BJ (cell line): ENCODE measurements at places on chromosomes 1 and 21.

- no peak for DNase-seq
These were observed 11.7 kb downstream of the HMGN2 start for GRCh38 chr1:26483980-26484379.

DNA sequence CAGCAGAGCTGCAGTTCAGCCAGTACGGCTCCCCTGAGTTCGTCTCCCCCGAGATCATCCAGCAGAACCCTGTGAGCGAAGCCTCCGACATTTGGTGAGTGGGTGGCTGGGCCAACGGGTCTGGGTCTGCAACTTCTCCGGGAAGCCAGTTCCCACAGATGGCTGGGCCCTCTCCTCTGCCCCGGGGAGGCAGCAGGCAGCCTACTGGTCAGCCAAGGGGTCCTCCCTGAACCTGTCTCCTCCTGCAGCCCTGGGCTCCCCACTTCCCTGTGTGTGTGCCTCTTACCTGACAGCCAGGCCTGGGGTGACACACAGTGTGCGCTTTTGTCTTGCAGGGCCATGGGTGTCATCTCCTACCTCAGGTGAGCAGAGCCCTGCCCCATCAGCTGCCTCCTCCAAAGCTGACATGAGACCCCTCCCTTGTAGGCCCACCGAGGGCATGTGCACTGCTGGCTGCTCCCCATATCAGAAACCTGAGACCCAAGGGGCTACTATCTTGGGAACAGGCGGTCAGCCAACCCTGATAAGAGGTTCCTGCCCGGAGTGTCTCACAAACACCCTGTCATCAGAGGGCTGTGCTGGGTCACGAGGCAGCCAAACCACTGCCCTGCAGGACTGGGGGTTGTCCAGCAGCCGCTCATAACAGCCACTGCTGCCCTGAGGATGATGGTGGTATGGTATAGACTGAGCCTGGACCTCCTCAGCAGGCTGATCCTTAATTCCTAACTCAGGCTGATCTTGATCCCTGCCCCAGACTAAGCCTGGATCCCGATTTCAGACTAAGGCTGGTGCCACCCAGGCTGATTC is 37.6 kb downstream of the TRIM11 start:
- no peak for DNase-seq

DNA sequence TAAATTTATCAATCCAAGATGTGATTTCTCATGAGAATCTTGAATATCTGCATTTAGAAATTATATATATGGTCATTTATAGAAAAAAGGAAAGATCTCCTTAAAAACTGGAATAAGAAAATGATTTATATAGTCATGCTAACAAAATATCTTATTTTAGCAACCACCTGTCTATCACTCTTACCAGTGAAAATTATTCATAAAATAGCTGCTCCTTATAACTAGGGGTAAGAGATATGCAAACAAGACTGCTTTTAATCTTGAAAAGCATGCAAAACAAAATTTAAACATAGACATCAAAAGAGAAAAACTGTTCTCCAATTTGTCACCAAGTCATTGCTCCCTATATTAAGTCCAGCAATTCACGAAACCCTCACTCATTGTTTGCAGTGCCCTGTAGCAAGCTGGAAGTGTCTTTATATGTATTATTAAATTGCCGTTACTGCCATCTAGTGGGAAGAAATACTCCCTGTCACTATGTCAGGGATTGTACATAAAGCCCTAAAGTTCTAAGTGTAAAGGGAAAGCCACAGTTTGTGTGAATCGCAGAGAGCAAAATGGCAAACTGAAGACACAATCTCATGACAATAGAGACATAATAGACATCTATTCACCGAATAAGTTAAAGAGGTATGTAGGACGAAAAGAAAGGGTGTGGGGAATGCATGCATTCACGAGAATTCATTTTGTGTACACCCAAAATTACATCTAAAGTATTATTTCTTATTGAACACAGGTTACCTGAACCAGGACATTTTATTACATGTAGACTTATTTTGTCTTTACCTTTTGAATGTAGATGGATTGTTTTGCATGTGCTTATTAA is 600.5 kb downstream of the USP25 start:
- no peak for DNase-seq

DNA sequence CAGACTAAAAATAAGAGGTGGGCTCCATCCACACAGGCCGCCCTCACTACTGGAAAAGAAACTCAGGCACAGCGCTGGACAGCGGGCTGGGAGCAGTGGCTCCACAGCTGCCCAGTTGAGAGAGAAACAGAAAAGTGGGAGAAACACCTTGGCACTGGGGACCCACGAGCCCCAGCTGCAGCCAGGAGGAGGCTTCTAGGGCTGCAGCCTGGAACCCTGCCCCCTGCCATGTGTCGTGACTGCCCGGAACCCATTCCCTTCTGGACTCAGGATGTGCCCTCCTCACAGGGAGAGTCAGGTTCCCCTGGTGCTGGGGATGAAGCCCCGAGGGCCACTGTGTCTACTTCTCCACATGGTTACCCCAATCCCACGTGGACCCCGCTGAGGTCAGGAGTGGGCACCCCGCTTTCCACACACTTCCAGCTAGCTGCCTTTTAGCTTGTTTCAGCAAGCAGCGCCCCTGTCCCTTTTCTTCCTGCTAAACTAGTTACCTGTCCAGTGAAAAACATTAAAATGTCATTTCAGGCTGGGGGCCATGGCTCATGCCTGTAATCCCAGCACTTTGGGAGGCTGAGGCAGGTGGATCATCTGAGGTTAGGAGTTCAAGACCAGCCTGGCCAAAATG is 35.9 kb downstream of the PARP1 start:
- DNase-seq = no peak

- DNase-seq = no peak
These were observed 35.5 kb downstream of the ZBTB17 start for GRCh38 chr1:15940110-15941043.

- DNase-seq = no peak
These were observed 17.9 kb downstream of the ELK4 start for GRCh38 chr1:205613854-205614412.

GRCh38 chr1:221634606-221635005 is 107.3 kb downstream of the DUSP10 start:
- no peak for DNase-seq

GRCh38 chr1:227661495-227661894 is 73.6 kb downstream of the JMJD4 start:
- no peak for DNase-seq

- DNase-seq = no peak
These were observed 622.5 kb downstream of the PLA2G4A start for GRCh38 chr1:187451238-187451637.

DNA sequence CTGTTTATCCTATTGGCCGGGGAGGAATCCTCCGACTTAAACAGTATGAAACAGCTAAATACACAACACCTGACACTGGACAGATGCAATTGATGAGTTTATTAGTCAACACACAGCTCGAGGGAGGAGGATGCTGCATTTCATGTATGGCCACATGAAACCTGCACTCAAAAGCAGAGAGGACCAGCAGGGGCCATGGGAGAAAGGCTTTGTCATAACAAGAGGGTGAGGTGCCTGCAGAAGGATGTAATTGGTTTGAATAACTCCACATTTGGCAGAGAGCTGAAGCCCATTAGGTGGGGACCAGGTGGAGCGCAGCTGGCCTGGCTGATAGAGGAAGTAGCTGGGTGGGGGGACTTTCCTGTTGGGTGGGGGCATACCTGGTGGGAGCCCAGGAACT is 599.1 kb downstream of the PTPRU start:
- no peak for DNase-seq

DNA sequence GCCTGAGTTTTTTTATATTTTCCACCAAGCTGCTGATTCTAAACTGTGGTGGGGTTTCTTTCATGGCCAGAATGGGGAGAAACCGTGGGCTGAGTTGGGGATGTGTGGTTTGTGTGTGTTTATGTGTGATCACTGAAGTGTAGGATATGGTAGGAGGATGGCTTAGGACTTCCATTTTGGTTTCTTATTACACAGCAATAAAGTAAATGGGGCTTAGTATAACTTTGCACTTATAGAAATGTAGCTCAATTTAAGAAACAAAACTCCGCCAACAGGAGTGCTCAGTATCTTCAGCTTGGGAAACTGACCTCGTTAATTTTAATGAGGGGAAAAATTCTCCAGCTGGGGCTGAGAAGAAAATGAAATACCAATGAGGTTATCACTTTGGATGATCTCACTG is 77.8 kb downstream of the PBX1 start:
- DNase-seq = no peak

DNA sequence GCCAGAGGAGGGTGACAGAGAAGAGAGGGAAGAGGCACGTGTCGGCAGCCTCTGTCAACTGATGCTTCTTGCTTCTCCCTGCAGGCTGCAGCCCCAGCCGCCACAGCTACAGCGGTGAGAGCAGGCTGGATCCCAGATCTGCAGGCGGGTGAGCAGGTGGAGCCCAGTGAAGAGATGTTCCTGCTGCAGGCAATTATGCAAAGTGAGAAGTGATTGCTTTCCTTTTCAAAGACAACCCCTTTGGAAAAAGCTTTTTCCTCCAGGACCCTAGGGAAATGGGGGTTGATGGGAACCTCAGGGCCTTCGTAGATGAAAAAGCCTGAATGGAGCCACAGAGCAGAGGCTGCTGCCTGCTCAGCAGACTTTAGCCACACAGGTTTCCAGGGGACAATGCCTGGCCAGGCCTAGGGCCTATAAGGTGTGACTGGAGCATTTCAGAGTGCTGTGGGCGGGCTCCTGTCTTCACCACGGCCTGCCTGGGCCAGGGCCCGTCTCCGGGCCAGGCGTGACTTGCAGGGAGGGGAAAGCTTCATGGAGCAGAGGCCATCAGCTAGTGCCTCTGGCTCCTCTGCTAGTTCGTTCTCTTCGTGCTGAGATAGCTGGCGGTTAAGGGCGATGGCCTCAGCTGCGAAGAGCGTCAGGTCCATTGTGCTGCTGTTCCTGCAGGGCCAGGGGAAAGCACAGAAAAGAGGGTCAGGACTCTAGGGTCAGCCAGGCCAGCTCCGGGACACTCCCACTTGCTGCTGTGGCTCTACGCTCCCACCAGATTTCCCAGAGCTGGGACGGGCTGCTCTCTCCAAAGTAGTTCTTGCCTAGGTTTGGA is 6.9 kb upstream of the KNCN start:
- DNase-seq = no peak

DNA sequence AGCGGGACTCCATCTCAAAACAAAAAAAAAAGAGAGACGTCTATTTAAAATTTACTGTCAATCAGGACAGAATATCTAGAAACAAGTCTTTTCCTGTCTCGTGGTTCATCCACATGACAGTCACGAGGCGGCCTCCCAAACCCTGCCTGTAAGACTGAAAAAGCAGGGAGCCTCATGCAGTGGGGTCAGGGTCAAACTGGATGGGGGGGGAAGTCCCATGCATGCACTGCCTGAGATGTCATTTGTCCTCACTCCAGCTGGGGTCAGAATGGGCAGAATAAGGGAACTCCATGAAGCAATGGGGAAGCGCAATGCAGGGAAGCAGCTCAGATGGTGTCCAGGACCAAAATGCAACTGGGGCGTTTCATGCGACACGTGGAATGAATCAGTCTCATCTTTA is 85.5 kb downstream of the PIK3CD start:
- no peak for DNase-seq

DNA sequence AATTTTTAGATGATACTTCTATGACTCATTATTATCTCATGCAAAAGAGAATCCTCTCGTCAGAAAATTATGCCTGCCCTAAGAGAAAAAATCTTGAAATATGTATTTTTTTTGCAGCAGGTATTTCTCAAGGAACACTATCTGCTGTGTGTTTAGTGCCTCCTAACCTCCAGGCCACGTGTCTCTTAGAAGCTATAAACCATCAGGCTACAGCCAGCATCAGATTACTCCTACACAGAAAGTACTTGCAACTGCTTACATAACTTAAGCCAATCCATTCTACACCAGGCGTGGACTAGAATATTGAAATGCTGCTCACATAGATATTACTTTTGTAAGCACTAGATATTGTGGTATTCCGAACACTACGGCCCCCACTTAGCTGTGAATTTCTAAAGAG is 933.4 kb downstream of the PLA2G4A start:
- no peak for DNase-seq

GRCh38 chr1:204835737-204836136 is 34.9 kb upstream of the NFASC start:
- no peak for DNase-seq

GRCh38 chr1:2786329-2787162 is 14.9 kb downstream of the TTC34 start:
- no peak for DNase-seq

- no peak for DNase-seq
These were observed 274.9 kb upstream of the NR5A2 start for GRCh38 chr1:199752688-199753027.

DNA sequence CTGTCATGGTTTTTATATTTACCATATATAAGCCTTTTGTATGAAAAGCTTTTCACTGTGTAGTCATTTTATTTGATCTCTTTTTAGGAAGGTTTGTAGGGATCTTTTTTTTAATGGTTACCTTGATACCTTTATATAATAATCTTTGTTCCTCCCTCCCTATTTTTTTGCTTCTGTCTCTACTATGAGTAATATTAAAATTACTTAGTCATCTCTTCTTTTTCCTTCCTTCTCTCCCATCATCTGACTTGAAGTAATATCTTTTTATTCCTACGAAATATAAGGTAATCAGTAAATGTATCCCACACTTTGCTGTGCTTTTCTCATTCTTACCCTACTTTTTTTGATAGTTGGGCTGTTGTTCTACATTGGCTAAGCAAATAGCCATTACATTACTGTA is 161.4 kb downstream of the MAGI3 start:
- DNase-seq = no peak

DNA sequence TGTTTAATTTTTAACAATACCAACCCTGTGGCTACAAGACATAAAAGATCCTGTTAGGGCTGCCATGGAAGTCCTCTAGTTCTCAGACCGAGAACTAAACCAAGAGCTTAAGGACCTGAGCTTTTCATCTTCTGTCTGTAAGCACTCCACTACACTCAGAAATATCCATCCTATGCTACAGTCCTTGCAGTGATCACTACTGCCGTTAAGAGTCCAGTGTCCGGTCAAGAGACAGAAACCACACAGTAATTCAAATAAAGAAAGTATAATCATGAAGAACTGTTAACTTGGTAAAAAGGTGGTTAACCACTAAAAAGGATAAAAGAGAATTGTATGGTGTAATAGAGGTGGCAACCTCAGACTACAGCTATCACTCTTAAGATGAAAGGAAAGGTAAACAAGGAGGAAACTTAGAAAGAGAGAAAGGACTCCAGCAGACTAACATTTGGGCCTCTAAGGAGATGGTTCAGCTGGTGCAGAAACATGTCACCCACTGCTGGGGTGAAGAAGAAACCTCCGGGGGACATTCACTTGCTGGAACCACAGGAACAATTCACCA is 22.1 kb upstream of the PRDX6 start:
- no peak for DNase-seq

DNA sequence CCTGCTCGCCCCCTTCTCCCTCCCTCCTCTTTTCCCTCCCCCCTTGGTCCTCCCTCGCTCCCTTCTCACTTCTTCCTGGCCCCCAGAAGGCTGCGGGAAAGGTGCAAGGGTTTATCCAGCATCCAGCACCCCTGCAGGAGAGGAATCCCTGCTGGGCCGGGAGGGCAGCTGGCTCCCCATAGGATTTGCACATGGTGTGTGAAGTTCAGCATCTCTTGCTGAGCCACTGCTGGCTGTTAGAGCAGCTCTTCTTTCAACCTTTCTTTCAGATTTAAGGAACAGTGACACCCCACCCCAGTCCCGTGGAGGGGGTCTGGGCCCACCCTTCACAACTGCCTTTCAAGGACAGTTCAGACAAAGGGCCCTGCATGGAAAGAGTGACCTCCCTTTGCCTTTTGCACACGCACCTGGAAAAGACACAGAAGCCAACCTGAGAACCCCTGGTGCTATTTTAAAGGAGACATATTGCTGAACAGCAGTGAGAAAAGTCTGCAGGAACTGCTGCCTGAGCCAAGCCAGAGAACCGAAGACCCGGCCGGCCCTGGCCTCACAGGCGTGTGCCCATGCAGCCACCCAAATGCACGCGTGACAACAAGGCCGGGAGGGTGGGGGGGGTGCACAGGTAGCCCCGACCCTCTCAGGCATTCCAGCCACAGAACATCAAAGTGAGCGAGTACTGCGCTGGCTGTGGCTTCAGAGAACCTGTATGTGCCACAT is 66.6 kb downstream of the SLC37A1 start:
- DNase-seq = no peak
